ENCODE measurements at places on chromosomes 13 and 19. TPM values are rescaled to one million over a fixed set of nuclear protein-coding genes. Genes with fewer than 3 reads are reported as not detected.

Gene TEX101
- not detected for total RNA-seq

Gene IGFL3
- total RNA-seq = not detected

Gene ZNF536
- total RNA-seq = not detected

Gene SHISA7
- total RNA-seq = not detected

Gene PRTN3
- 0.32 TPM for total RNA-seq

Gene OR10H4
- not detected for total RNA-seq

Gene WDR18
- total RNA-seq = 20.6 TPM

Gene RNF225
- total RNA-seq = not detected

Gene C2CD4C
- 5.9 TPM for total RNA-seq

Gene RFPL4A
- not detected for total RNA-seq

Gene TYROBP
- total RNA-seq = 201 TPM

Gene ZNF221
- total RNA-seq = 4.1 TPM

Gene TSHZ3
- 12.6 TPM for total RNA-seq

Gene CYP4F11
- 0.87 TPM for total RNA-seq

Gene PRRG2
- total RNA-seq = 1.1 TPM

Gene PIP5K1C
- 40.0 TPM for total RNA-seq

Gene TMPRSS9
- total RNA-seq = not detected

Gene B3GNT3
- total RNA-seq = 0.32 TPM
